Panc1 (cell line): ENCODE measurements at places on chromosomes 3 and 15.

DNA sequence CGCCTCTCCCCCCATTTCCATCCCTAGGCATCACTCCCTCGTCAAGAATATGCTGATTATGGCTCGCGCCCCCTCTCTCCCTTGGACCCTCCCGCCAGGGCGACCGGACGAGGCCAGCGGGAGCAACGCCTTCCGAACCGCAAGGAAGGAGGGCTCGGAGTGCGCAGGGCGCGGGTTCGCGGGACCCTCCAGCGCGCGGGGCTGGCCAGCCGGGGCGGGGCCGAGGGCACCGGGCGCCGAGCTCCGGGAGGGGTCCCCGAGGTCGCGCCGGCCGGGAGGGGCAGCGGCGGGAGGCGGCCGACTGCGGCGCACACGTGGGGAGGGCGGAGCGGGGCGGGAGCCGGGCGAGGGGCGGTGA is 483 bp downstream of the EHD4 start:
- no peak for DNase-seq

GRCh38 chr3:84717894-84718293 is 240.9 kb upstream of the CADM2 start:
- DNase-seq = no peak

DNA sequence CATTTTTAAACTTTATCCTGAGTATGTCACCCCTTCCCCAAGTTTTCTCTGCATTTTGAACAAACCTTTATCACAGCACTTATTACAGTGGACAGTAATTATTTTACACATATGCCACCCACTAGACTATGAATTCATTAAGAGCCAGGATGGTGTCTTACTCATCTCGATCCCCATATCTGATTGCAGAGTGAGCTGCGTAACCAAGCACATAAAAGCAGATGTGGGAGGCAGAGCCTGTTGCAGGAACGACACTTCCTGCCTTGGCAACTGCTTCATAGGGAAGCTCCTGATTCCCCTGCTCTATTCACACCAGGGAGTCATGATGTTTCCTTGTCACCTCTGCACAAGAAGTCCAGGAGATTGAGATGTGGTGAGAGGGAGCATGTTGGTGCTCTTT is 91.1 kb downstream of the MINAR1 start:
- no peak for DNase-seq

- DNase-seq = no peak
Observed at GRCh38 chr3:113034011-113034410, 43.2 kb downstream of the GTPBP8 start.

DNA sequence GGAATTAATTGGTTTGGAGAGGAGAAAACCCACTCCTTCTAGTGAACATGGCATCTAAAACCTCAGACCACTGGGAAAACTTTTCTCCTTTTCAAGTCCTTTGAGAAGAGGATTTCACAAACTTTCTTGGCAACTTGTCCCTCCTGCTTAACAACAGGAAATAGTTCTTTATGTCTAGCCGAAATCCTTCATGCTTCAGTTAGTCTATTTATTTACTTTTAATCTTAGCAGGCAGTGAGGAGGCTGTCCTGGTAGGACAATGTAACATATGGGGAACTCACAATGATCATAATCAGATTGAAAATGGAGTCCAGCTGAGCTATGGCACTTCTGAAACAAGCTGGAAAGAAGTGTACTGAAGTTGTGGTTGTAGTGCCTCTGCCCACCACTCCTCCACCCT is 50.6 kb downstream of the KY start:
- no peak for DNase-seq

- DNase-seq = no peak
Observed at GRCh38 chr3:177351757-177352158, 154.5 kb upstream of the TBL1XR1 start.

DNA sequence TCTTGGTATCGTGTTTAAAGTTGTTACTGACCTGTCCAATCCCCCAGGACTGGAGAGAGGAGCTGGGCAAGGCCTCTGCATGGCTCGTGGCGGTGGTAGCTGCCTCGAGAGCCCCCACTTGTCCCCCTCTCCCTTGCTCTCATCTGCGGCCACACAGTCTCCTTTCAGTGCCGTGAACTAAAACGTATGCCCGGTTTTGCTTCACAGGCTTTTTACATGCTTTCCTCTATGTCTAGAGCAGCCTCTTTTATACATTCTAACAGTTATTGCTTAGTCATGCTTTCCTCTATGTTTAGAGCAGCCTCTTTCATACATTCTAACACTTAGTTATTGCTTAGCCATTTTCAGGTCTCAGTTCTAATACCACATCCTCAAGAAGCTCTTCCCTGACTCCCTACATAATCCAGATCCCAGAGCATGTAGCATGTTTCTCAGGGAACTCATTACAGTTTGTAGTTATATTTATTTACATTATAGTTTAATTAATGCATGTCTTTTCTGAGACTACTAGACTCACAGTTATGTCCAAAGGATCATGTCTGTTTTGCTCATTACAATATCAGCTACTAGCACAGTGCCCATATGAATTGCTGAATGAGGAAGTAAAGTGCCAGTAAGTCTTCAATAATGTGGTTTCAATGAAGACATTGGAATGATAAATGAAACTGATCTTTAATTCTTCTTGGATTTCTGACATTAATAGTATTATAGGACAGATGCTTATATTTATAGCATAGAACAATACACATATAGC is 66.5 kb upstream of the TBL1XR1 start:
- no peak for DNase-seq

- no peak for DNase-seq
Observed at GRCh38 chr15:77224352-77224751, 153.4 kb upstream of the TSPAN3 start.

- no peak for DNase-seq
Observed at GRCh38 chr15:99336794-99337193, 85.5 kb downstream of the LRRC28 start.

DNA sequence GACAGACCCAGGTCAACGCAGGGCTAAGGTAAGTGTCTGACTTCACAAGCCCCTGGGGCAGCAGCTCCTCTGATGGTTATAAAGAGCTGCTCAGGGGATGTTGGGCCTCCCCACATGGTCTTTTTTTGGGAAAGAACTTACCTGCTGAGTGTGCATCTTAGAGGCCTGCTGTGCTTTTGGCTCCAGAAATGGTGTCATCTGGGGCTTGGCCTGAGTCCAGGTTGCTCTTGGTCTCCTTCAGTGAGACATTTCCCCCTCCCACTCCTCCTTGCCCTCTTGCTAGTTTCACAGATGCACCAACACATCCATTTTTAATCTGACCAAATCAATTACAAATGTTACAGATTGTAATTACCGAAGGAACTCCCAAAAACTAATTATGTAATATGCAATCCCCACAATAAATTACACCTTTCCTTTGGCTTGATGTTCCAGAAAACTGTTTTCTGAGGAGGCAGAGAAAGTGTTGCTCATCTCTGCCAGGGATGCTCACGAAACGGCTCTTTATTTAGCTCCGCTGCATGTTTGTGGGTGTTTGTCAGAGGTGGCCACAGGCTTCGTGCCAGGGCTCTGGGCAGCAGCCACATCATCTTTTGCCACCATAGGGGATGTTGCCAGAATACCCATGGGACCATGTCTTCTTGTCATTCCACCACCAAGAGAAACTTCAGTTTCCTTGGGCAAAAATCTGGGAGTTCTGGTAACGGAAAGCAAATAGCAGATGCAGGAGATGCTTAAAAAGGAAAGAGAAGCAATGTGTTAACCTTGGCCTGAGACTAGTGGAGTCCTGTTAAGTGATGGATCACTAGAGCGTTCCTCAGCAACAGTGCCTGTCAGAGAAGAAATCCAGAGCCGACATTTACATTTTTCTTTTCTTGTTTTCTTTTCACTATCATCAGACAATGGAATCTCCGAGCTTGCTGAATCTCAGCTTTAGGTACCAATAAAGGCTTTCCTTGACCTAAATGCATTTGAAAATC is 799.9 kb downstream of the AGBL1 start:
- DNase-seq = no peak

DNA sequence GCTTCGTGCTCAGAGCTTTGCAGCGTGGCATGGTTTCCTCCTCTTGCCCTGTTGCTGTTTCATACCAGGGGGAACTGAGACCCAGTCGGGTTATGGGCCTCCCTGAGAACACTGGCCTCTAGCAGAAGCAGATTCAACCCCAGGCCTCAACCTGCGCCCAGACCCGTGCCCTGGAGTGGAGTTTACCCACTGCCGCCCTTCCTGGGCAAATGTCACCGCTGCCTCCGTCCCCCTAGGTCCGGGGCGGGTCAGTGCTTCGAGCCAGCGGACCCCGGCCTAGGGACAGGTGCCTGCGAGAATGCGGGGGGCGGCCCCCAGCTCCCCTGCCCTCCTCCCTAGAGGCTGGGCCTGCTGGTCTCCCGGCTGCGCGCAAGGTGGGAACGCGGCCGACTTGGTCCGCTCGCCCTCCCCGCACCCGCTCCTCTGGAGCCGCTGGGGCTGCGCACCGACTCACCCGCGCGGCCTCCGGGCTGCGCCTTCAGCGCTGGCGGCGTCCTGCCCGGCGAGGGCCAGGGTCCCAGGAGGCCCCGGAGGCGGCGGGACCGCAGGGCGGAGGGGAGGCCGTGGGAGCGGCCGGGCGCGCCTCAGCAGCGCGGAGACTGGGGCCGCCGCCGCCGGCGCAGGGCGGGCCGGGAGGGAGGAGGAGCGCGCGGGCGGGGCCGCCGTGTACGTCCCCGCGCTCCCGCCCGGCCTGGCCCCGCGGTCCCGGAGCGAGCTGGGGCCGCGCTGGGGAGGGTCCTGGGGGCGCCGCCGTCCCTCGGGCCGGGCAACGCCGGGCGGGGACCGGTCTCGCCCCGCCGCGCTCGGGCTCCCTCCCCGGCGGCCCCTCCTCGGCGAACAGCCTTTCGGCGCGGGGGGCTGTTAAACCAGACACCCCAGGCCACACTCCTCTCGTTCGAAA is at the start of gene PIGZ:
Gene PIGZ, minus strand, starts transcription at position 601 of the 901 bp plus-strand sequence. CDS start 16,802 bp downstream, outside the sequence.
- no peak for DNase-seq

DNA sequence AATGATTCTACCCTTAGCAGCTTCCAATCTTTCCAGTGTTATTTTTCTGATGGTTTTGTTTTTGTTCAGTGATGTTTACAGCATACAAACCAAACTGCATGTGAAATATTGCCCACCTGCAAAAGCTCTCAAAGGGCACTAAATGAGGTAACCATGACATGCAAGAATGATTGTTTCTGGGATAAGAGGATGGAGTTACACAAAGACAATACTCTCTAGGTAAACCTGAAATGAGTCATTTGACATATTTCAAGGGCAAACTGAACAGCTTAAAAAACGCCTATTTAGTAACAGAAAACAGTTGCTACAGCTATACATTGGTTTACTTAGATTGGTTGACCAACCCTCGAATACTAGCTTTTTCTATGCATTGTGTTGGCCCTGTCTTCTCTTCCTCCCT is 481.7 kb downstream of the ZPLD1 start:
- DNase-seq = no peak

DNA sequence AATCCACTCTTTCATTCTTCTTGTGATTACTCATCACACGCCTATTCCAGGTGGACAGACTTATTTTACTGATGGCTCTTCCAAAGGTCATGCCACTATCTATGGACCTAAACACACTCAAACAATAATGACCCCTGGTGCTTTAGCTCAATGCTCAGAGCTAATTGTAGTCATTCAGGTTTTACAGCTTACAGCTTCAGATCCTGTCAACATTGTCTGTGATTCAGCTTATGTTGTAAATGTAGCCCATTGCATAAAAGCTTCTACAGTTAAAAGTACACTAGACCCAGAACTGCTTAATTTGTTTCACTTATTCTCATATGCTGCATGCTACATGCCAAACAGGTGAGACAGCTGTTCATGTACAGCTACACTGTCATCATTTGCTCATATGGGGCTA is 49.2 kb downstream of the LSM3 start:
- DNase-seq = no peak
